ENCODE measurements at places on chromosomes 4 and X. TPM values are rescaled to one million over a fixed set of nuclear protein-coding genes. Genes with fewer than 3 reads are reported as not detected.

Gene TEX13C
- not detected for polyA plus RNA-seq

Gene DCUN1D4
- polyA plus RNA-seq, result 44.4 TPM

- no peak for DNase-seq
These were observed 190.8 kb downstream of the HTR2C start for GRCh38 chrX:114774691-114775090.

DNA sequence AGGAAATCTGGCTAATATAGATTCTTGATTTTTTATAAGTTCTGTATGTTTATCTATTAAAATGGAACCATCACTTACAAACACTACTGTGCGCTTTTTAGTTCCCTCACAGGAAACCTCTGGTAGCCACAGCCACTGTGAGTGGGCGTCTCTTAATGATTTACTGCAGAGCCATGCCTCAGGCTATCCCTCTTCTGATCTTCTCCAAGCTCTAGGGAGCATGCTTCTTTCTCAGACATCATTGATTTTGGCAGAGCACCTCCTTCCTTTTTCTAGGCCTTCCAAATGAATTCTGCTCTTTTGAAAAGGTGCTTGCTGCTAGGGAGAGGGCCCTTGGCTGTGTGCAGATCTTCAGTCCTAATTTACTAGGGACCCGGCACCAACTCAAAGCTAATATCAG, 61.1 kb upstream of the STS start:
- no peak for DNase-seq

Gene CT47B1
- not detected for polyA plus RNA-seq
